ENCODE measurements at places on chromosomes 7 and 10. TPM values are rescaled to one million over a fixed set of nuclear protein-coding genes. Genes with fewer than 3 reads are reported as not detected.

CUBN gene
- total RNA-seq: 1.1 TPM

VWC2 gene
- not detected for total RNA-seq

SPDYE8 gene
- not detected for total RNA-seq

ZNF655 gene
- total RNA-seq: 43.8 TPM

RFC2 gene
- 19.8 TPM for total RNA-seq

HEPACAM2 gene
- total RNA-seq: not detected

MMP21 gene
- total RNA-seq: not detected

SPAM1 gene
- total RNA-seq: not detected

WDFY4 gene
- 0.96 TPM for total RNA-seq

TLX1 gene
- not detected for total RNA-seq

RADIL gene
- 2.3 TPM for total RNA-seq

TNKS2 gene
- 31.1 TPM for total RNA-seq

LRRC17 gene
- total RNA-seq: 0.34 TPM

CCZ1B gene
- 21.5 TPM for total RNA-seq

DNA sequence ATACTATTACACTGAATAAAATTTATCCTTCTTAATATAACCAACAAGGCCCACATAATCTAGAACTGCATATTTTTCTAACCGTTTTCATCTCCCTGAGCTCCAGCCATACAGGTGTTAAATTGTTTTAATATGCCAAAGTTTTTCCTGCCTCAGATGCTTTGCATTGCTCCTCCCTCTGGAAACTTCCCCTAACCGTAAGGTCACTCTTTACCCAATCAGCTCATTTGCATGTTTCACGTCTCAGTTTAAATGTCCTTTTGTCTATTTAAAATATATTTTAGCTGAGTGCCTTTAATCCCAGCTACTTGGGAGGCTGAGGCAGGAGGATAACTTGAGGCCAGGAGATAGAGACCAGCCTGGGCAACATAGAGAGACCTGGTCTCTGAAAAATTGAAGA lies 228.5 kb downstream of the ADK start:
- H3K36me3 ChIP-seq: no peaks in the 10 kb centered on the region
- no peak for DNase-seq
- H3K4me1 ChIP-seq: no peaks in the 10 kb centered on the region
- H3K27ac ChIP-seq: no peak overlapping the region
- H3K27me3 ChIP-seq: no peaks in the 10 kb centered on the region
- H3K4me3 ChIP-seq: no peak overlapping the region

GRCh38 chr7:158013085-158013668 lies 574.4 kb downstream of the PTPRN2 start:
- DNase-seq: no peak
- no peaks in the 10 kb centered on the region for H3K4me1 ChIP-seq
- H3K36me3 ChIP-seq: no peaks in the 10 kb centered on the region
- peaks cover 26% of the 10 kb centered on the region for H3K27me3 ChIP-seq
- H3K4me3 ChIP-seq: no peak overlapping the region

DNA sequence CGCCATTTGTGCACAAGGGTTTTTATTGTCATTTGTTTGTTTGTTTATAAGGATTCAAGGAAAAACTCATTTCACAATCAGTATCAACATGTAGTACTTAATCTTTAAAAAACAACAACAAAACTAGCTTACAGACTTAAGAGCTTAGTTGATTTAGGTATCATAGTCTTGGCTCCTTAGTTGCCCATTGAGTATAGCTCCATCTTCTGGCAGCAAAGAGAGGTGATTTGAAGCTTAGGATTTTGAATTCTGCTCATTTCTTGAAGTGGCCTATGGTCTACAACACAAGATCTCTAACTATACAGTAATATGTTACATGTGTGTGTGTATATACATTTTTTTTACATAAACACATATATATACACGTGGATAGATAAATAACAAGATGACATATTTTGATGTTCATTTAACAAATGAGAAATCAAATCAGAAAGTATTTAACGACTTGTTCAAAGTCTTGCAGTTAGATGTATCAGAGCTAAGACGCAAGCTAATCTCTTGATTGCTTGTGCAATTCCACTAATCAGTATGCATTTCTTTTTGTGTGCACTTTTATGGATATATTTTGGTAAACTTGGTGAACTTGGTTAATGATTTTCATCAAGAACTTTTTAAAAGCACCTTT lies 307.3 kb downstream of the CAMK1D start:
- H3K27me3 ChIP-seq: no peaks in the 10 kb centered on the region
- no peak overlapping the region for H3K4me3 ChIP-seq
- no peak overlapping the region for H3K27ac ChIP-seq
- H3K36me3 ChIP-seq: peaks cover 3% of the 10 kb centered on the region

DNA sequence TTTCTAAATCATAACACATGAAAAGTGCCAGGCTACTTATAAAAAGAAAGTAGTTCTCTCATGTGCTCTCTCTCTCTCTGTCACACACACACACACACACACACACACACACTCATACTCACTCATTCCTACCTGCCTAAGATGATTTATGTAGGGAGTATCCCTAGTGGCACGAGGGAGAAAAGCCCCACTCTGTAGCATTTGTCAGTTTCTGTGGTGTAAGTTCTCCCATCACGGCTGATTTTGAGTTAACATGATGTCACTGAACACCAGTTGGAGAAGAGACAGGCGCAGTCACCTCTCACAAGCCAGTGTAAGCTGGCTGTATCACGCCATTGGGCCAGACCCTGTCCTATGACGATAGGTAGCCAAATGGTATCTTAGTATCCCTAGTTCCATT lies 395.4 kb downstream of the SFMBT2 start:
- H3K27me3 ChIP-seq: peaks cover 3% of the 10 kb centered on the region
- DNase-seq: no peak
- H3K4me1 ChIP-seq: no peaks in the 10 kb centered on the region
- no peak overlapping the region for H3K27ac ChIP-seq

DNA sequence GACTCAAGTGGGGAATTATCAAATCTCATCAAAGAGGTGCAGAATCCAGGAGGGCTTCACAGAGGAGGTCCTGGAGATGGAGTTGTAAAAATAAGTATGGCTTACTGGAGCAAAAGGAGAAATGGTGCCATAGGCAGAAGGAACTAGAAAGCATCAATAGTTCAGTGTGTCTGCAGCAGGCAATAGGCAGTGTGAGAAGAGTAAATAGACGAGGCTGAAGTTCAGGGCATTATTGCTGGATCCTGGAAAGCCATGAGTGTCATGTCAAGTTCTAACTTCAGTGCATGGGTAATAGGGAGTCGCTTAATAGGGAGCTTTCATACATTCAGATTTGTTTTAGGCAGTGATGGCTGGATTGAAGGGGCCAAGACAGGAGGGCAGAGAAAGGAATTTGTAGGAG lies 39.3 kb downstream of the CYP26A1 start:
- H3K27ac ChIP-seq: no peak overlapping the region
- no peak for DNase-seq
- H3K36me3 ChIP-seq: no peaks in the 10 kb centered on the region
- no peaks in the 10 kb centered on the region for H3K4me1 ChIP-seq

- H3K27me3 ChIP-seq: no peaks in the 10 kb centered on the region
- peaks cover 44% of the 10 kb centered on the region for H3K36me3 ChIP-seq
- DNase-seq: no peak
- H3K27ac ChIP-seq: no peak overlapping the region
- H3K4me3 ChIP-seq: no peak overlapping the region
Measured at GRCh38 chr7:26213807-26214515, 12.4 kb downstream of the CBX3 start.

DNA sequence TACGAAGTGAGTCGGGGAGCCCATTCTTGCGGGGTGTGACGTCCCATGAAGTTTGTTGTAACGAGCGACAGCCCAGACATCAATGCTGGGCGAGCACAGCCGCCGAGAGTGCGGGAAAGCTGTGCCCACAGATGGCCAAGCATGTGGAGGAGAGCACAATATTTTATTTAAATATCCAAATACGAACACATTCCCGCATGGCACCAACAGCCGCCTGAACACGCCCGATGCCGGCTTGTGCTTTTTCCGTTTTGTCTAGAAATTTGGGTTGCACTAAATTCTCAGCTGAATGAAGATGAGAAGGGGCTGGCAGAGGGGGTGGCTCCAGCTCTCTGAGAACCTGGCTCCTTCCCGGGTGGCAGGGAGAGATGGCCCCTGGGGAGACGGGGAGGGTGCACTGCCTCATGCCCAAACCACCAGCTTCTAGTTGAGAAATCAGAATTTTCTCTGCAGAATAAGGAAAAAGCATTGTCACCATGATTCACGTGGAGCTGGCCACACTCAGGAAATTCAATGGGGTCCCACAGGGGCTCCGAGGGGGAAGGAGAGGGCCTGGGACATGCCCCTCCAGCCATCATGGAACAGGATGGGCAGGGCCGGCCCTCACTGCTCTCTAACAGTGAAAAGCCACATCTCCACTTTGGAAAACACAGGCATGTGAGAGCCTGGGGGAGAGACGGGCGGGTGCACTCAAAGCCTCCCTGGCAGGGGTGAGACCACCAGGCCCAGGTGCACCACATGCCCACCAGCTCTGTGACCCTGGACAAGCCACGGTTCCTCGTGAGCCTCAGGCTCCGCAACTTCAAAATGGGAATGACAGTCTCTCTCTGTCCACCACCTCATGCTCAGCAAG lies 48.3 kb downstream of the EBF3 start:
- H3K4me3 ChIP-seq: no peak overlapping the region
- no peak overlapping the region for H3K27ac ChIP-seq
- no peaks in the 10 kb centered on the region for H3K27me3 ChIP-seq
- no peaks in the 10 kb centered on the region for H3K36me3 ChIP-seq
- DNase-seq: no peak

- no peaks in the 10 kb centered on the region for H3K27me3 ChIP-seq
- H3K4me3 ChIP-seq: peak overlapping the region; percentile 28
- H3K27ac ChIP-seq: no peak overlapping the region
- no peak for DNase-seq
Measured at GRCh38 chr10:4013651-4014121, 228.7 kb upstream of the KLF6 start.

DNA sequence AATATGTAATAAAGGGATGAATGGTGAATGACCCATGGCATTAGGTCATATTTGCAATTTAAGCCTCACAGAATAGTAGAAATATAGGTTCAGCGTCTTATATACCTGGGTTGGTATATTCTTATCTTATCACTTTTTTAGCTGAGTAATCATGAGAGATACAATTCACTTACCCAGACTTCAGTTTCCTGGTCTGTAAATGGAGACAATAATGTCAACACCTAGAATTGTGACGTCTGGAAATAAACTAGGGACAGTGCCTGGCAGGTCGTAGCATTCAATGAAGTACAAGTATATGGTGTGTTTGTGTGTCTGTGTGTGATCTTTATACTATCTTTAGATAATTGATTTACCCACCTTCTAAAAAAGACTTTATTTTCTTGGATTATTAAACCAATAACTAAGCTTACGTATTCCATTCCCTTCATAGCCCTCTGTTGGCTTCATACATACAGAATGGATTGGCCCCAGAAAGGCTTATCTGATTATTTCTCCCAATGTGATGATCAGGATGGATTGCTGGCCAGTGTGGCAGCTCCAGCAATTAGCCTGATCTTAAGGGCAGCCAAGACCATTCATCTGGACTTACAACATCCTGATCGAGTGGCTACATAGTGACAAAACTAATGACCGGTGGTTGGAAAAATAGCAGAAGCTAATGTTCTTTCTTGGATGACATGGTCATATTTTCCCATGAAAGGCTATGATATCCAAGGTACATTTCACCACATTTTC lies 121.2 kb upstream of the NPVF start:
- H3K36me3 ChIP-seq: no peaks in the 10 kb centered on the region
- no peak for DNase-seq
- H3K27me3 ChIP-seq: no peaks in the 10 kb centered on the region
- H3K4me3 ChIP-seq: no peak overlapping the region
- H3K4me1 ChIP-seq: no peaks in the 10 kb centered on the region

DNA sequence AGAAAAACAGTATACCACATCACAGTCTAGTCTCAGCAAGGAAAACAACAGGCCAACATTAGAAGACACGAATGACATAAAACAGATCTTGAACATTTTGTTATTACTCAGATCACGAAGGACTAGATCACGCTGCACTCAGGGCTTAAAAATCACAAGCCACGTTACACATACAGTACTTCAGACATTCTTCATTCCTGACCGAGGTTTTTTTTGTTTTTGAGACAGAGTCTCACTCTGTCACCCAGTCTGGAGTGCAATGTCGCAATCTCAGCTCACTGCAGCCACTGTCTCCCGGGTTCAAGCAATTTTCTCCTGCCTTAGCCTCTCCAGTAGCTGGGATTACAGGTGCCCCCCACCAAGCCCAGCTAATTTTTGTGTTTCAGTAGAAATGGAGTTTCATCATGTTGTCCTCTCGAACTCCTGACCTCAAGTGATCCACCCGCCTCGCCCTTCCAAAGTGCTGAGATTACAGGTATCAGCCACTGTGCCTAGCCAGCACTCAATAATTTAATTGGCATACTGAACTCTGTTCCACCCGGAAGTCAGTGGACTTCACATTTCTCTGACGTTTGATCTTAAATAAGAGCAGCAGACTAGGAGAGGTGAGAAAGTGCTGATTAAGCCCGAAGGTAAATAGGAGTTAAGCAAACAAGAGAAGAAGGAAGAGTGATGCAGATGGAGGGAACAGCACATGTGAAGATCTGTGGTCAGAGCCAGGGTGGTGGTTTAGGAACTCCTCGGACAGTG lies 3.5 kb downstream of the AIMP2 start:
- H3K4me3 ChIP-seq: peak overlapping the region; percentile 89
- H3K36me3 ChIP-seq: no peaks in the 10 kb centered on the region
- DNase-seq: no peak
- H3K27ac ChIP-seq: peak overlapping the region; percentile 91
- H3K4me1 ChIP-seq: peaks cover 81% of the 10 kb centered on the region

DNA sequence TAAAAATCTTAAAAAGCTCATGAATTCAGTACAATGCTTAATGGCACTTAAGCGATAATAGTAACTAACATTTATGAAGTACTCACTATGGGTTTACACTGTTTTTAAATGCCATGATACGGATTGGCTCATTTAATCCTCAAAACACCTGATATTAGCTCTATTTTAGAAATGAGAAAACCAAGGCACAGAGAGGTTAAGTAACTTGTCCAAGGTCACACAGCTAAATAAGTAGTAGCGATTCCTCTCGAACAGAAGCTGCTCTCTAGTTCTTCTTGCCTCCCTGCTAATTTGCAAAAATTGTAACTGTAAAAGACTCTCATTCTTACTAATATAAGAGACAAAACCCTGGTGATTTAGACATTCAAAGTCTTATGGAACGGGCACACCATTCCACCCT lies 110.7 kb upstream of the RHEB start:
- H3K27me3 ChIP-seq: no peaks in the 10 kb centered on the region
- DNase-seq: no peak
- no peaks in the 10 kb centered on the region for H3K36me3 ChIP-seq
- no peak overlapping the region for H3K27ac ChIP-seq
- peaks cover 9% of the 10 kb centered on the region for H3K4me1 ChIP-seq

GRCh38 chr7:90599892-90600555 lies 3.9 kb downstream of the CDK14 start:
- H3K27ac ChIP-seq: no peak overlapping the region
- H3K4me3 ChIP-seq: no peak overlapping the region
- H3K36me3 ChIP-seq: no peaks in the 10 kb centered on the region
- no peaks in the 10 kb centered on the region for H3K27me3 ChIP-seq
- H3K4me1 ChIP-seq: peaks cover 18% of the 10 kb centered on the region
